ENCODE measurements at places on chromosomes 11 and 22.

- no peak for DNase-seq
Measured at GRCh38 chr22:29758959-29759358, 7.8 kb downstream of the ZMAT5 start.

GRCh38 chr11:44592125-44592940, 26.9 kb downstream of the CD82 start:
- no peak for DNase-seq

GRCh38 chr11:36447947-36448346, 62.1 kb downstream of the TRAF6 start:
- no peak for DNase-seq

GRCh38 chr11:69686856-69687255, 11.7 kb upstream of the LTO1 start:
- DNase-seq, result no peak

DNA sequence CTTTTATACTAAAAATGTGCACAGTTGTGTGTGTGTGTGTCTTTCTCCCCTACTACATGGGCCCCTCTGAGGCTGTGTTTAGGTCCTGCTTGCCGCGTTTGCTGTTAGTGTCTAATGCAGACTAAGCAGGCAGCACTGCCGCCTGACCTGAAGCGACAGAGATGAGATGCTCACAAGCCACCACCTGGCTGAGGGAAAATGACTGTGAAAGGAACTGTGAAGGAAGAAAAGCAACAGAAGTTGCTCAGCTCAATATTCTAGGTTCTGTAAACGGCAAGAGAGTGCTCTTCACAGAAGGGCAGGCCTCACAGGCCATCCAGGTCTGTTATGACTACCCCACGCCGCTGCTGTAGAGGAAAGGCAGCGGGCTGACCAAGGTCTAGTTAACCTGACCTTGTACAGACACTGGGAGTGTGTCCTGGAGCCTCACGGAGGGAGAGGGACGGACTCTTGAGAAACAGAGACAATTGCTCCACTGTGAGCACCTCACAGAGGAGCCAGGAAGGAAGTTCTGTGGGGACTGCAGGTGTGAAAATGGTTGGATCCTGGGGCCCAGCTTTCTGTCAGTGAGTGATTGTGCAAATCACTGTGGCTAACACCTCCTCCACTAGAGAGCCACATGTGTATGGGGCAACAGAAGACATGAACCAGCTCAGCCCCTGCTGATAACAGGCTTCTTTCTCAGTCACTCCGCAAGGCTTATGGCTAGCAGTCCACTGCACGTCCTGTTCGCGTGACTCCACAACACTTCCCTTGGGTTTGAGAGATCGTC, 31.3 kb upstream of the YPEL1 start:
- no peak for DNase-seq

DNA sequence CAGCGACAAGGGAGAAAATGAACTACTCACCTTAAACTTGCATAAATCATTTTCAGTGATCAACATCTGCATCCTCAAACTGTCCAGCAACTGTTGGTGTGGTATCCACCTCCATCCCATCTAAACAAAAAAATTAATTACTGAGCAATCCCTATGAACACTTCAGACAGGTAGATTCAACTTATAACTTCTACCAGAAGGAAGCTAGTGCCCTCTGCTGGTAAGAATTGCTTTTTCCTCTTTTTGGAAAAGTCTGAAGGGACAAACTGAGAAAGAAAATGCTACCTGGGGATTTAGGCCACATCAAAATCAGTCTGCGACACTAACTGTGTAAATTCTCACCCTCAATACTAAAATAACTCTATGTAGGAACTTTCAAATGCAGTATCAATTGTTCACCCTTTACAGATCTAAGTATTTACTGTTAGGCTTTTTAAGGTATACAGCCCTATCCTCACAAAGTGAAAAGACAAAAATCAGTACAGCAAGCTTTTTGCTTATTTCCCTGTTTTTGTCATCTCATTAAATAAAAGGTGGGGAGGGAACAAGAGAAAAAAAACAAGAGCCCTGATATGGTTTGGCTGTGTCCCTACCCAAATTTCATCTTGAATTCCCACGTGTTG, 17.9 kb downstream of the CLNS1A start:
- peak; percentile 59 for DNase-seq

GRCh38 chr11:95498722-95499425, 267.9 kb upstream of the SESN3 start:
- DNase-seq, result no peak

DNA sequence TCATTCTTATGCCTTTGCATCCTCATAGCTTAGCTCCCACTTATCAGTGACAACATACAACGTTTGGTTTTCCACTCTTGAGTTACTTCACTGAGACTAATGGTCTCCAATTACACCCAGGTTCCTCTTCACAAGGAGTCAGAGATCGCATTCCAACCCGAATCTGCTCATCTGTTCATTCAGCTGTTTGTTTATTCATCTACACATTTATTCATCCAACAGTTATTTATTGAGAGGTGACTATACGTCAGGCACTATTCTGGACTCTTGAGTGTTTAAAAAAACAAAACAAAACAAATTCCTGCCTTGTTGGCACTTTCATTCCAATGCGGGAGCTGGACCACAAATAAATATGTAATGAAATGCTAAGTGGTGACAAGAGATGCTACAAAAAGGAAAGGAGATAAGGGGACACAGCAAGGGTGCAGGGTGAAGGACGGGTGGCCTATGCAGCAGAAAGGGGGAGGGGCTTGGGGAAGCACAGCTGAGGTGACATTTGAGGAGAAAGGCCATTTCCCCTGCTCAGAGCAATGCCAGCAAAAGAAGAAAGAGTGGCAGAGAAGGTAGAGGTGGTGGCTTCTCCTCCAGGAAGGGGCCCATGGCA, 393.8 kb upstream of the SYN3 start:
- DNase-seq, result no peak

DNA sequence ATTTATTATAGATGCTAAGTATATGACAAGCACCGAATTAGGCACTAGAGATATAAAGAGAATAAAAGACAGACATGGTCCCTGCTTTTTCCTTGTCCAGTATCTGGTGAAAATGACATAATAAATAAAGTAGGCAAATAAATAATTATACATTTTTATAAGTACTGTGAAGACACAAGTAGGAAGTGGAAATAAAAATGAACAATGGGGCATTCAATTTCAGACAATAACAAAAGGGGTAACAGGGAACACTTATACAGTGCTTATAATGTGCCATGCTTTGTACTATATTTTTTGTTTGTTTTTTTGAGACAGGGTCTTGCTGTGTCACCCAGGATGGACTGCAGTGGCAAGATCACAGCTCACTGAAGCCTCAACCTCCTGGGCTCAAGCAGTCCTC, 4.3 kb downstream of the KBTBD3 start:
- no peak for DNase-seq

GRCh38 chr11:34613552-34614056, 7.3 kb upstream of the EHF start:
- DNase-seq, result peak; percentile 59

DNA sequence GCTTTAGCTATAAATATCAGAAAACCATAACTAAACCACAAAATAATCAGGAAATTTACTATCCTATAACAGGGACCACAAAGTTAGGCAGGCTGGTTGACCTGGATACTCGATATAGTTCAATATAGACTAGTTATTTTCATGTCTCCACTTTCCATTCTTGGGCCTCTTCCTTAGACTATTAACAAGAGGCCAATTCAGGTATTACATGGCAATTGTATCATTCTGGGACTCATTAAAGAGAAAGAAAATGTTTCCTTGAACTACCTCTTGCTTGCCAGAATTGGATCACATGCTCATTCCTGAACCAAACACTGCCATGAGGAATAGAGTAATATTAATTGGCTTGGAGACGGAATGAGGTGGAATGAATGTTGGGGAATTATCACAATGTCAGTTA, 76.0 kb downstream of the EIF3M start:
- no peak for DNase-seq

DNA sequence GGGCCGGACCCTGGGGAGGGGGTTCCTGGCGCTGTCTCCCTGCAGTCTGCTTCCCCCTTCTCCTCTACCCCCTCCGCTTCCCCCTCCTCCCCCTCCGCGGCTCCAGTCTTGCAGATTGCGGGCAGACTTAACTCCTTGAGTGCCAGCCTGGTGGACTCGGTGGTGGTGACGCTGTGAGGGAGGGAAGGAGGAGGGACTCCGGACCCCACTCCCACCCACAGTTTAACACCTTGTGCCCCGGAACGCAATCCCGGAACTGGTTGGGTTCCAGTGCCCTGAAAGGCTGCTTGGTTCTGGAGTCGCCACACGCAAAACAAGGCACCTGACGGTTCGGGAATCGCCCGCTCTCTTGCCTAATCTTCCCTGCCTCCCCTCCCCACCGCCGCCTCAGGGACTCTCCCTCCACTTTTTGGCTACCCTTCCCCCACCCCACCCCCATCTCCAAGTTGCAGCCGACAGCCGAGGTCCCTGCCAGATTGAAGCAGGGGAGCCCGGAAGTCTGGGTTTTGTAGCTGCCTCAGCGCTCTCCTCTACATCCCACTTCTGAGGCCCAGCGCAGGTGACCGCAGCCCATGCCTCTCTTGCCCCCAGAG, 3.9 kb upstream of the BCL9L start:
- DNase-seq, result peak; percentile 89

GRCh38 chr11:42521994-42522393, 789.8 kb upstream of the API5 start:
- no peak for DNase-seq

DNA sequence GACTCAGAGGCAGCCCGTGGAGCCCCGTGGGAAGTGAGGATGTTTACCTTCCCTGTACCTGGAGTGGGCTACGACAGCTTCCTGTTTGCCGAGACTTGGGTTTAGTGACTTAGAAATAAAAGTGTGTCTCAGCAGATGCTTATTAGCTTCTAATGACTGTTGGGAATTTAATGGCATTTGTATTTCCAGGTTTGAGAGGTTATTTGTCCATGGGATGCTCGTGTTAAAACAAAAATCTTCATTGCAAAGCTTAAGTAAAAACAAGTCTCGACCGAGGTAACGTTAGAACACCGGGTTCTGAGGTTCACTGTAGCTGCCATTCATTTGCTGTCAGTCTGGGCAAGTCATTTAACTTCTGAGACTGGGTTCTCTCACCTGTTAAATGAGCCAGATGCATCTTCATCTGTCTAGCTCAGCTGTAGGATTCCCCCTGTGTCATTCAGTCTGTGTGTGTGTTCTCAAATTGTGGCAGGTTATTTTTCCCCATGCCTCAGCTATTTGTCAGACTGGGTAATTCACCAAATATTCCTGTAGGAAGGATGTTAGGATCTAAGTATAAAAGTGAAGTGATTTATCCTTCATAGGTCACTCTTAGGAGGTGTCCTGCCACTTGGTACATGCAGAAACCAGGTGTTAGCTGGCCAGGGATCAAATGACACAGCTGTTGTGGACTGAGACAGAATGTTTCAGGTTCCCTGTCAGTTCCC, 791 bp downstream of the EI24 start:
- DNase-seq, result no peak

- DNase-seq, result no peak
Measured at GRCh38 chr11:47725442-47726117, 10.4 kb upstream of the AGBL2 start.
